ENCODE measurements at places on chromosomes 7 and 10.

DNA sequence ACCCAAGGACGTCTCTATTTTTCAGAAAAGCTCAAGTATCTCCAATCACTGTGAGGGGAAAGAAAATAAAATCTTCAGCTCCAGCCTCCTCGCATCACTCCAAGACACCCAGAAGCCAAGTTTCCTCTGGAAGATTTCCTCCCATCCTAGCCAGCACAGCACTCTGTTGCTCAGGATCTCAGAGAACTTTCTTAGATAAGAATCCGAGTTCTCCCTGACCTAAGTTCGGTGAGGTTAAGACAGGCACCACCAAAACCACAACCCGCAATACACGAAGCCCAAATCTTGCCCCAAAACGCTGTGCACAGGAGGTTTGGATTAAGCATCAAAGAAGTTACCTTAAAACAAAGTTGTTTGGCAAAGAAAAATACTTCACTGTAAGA is 4.2 kb downstream of the FAM53B start:
- no peak for DNase-seq

DNA sequence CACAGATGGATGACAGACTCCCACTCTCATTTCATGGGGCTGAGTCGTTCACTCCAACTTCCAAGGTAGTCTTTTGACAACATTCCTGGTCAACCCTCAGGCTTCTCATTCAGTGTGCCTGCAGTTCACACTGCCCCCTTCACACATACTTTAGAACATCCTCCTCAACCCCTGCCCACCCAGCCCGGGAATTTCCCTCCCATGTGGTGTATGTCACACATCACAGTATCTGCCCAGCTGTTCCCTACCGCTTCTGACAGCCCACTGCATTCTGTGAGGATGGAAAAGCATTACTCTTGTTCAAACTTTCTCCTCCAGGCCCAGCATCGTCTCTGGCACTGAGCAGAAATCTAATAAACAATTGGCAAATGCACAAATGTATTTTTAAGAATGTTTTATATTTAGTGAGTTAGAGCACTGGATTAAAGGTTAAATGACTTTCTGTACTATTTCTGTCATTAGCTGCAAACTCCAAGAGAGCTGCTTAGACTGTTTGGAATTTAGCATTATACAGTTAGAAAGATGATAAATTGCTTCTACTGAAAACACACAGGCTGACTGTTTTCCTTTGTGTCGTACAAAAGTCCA is 110.4 kb downstream of the SFMBT2 start:
- DNase-seq: no peak

- DNase-seq: no peak
Observed at GRCh38 chr10:118511711-118512110, 83.7 kb downstream of the PRLHR start.

DNA sequence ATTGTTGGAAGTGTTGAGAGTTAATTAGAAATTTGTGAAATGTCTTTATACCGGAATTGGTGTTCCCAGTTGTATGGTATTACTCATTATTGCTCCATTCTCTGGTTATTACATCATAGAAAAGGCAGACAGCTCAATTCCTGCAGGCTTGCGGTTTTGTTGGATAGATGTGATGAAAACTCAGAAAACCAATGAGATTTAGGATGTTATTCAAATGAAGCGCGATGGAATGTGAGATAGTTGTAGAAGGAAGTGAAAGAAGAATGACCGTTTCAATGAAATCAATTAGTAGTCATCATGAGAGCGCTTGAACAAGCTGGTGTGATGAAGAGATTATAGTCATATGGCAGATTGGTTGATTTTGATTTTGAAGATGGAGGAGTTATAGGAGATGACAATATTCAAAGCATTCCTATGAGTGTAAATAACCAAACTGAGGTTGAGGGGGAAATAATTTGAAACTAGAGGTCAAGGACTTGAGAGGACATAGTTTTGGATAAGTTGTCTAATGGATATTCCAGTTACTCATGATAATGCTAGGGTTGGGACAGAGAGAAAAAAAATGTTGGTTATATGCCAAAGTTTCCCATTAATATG is 991.5 kb downstream of the NRG3 start:
- DNase-seq: no peak
